ENCODE measurements at places on chromosomes 1 and 21.

GRCh38 chr1:64872067-64872466 lies 94.3 kb downstream of the JAK1 start:
- DNase-seq: no peak

DNA sequence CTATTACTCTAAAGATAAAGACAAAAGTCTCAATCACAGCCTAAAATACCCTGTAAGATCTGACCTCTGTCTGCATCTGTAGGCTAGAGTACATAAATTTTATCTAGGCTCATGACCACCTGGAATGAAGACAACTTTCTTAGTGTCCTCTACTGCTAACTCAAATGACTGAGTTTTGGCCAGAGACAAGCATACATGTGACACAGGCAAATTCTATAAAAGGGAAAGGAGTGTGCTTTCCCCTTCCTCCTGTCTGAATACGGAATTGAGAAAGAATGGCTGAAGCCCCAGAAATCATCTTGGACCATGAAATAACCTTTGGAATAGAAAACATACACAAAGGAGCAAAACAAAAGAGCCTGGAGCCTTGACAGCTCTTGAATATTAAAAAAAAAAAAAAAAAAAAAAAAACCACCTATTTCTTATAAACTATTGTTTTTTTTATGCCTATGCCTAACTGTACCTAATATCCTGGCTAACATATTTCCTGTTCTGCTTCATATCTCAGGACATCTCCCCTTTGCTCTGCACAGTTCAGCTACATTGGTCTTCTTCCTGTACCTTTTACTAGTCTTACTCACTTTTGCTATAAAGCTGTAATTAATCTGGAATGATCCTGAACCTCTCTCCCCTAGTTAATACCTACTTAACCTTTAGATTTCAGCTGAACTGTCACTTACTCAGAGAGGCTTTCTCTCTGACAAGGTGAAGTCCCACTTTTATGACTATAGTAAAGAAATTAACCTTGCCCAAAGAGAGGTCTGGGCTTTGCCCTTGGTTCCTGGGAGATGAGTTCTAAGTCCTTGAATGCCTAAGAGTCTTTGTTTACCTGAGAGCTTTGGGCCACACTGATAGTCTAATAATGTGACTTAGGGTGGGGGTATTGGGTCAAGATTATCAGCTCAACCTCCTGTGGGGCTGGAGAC lies 16.1 kb downstream of the UCHL5 start:
- DNase-seq: no peak

GRCh38 chr1:210882414-210883221 lies 251.3 kb downstream of the KCNH1 start:
- DNase-seq: no peak

DNA sequence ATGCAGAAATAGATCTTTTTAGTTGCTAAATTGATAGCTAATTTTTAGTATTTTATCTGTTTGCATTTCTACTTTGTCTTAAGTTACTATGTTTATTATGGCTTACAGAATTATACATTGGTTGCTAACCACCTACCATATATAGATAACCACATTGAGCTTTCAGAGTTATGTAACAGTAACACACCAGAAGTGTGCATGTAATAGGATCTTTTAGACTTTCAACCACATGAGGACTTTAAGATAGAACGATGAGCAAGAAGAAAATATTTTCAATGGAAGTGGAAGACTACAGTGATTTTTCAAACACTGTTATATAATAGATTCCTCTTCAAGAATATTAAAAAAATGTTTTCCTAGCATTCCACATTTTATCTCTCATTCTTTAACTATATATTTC lies 28.8 kb downstream of the TOR1AIP1 start:
- no peak for DNase-seq

GRCh38 chr1:45490121-45490625 lies 790 bp downstream of the TESK2 start:
- DNase-seq: peak; percentile 51

GRCh38 chr21:29696937-29697336 lies 242.9 kb downstream of the GRIK1 start:
- DNase-seq: no peak

DNA sequence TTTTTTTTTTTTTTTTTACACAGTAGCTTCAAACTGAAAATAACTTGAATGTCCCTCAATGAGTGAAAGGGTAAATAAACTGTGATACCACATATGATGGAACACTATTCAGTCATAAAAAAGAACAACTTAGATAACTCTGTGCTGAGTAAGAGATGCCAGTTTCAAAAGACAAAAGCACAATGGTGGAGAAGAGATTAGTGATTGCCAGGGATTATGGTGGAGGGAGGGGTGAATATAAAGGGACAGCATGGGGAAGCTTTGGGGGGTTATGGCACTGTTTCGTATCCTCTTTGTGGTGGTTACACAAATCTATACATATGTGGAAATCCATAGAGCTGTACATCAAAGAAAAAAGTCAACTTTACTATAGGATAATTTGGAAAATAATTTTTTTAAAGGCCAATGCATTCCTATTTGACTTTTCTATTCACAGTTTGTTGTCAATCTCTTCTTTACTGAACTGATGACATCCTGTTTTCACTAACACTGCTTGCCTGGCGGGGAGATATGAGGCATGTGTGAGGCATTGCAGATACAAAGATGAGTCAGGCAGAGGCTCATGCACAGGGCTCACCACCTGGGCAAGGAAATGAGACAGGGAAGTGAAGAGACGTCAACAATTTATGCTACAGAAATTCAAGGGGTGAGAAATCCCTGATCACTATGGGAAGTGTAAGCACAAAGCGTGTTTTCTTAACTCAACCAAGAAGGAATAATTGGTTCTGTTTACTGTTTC lies 302.7 kb downstream of the DUSP10 start:
- no peak for DNase-seq

GRCh38 chr1:227043755-227044154 lies 103.7 kb downstream of the COQ8A start:
- peak; percentile 3 for DNase-seq

GRCh38 chr1:165543532-165544438 lies at the start of gene LRRC52:
Gene LRRC52, plus strand, starts transcription at chr1:165544000. Its CDS starts 297 bp downstream, at chr1:165544297.
- DNase-seq: no peak

DNA sequence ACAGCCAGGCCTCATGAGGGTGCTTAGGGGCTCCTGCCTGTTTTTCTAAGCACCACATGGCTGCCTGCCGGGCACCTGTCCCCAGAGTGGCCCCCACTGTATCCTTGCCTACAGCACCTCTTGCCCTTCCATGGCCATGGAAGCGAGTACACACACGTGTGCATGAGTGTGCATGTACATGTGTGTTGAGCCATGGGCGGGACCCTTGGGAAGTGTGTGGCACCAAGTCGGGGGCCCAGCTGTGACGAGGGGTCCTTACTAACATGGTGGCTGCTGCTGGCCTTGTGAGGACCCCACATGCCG lies 25.8 kb downstream of the KRTAP10-1 start:
- DNase-seq: no peak

DNA sequence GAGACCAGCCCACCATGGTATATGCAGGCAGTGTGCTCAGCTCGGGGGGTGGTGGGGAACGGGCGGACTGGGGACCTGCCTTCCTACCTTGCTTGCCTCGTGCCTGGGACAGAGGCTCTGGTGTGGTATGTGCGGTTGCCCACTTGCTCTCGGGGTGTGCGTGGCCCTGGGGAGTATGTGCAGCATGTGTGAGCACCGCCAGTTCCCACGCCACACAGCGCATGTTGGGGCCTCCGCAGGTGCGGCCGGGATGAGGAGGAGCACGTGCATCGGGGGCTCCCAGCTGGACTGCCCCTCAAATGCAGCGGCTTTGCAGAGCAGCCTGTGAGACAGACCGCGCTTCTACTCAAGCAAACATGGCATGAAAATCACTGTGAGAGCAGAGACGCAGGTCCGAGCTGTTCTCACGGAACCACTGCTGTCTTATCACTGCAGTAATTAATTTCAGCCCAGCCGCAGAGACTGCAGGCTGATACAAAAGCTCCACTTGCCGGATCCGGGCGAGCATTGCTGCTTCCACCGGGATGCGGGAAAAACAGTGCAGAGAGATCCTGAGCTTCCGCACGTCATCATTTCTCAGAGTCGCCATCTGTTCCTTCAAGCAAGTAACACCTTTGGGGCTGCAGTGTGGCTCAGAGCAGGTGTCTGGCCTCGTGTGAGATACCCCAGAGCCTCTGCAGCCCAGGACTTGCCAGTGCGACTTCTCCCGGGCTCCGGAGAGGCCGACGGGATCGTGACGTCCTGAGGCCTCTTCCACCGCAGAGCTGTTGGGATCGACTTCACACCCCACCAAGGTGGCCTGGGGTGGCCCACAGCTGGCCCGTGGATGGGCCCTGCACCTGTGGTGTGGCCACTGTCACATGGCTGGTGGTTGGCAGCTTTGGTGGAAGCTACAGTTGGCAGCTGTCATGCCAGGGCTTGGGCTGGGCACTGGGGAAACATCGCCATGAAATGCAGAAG lies 92.6 kb upstream of the ACTRT2 start:
- DNase-seq: no peak

DNA sequence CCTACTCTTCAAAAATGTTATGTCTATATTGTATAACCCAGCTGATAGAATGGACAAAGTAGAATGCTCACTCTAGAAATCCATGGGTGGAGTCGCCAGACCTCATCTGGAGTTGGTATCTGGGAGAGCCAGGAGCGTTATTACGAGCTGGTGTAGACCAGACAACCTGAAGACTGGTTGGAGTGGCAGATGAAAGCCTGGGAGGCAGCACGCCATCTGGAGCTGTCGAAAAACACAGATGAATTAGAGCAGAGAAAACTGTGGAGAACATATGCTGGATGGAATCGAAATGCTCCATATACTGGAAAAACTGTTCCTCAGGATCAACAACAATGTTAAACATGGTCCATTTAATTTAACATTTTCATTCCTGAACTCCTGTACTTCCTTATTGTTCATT lies 333.6 kb downstream of the KCTD3 start:
- DNase-seq: no peak

DNA sequence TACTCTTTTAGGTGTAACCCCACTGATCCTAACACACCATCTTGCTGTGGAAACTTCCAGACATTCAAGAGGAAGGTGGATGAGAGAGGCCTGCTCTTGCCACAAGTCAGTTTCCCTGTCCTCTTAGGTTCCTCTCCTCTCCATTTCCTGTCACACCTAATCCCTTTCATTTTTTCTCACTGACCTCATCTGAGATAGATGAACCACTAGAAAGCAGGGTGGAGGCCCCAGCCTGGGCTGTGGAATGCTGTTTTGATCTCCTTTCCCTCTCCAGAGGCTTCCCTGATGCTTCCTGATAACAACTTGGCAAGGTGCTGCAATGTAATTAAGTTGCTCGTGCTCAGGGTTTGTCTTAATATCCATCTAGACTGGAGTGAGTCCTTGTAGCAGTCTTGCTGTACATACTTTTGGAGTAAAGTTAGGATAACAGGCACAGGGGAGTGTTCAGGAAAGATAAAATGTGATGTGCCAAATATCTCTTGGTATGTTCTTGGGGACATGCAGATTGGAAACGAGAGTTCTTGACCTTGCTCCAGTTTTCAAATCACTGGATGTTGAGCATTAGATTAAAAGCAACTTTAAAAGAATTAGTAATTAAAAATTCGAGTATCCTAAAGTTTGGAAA lies 11.2 kb downstream of the LRRC42 start:
- peak; percentile 47 for DNase-seq

GRCh38 chr1:22829309-22829989 lies 118.8 kb downstream of the EPHB2 start:
- no peak for DNase-seq

- no peak for DNase-seq
Observed at GRCh38 chr21:42421018-42421793, 17.5 kb downstream of the UBASH3A start.

GRCh38 chr1:201885531-201886075 lies 3.1 kb upstream of the SHISA4 start:
- DNase-seq: peak; percentile 81

GRCh38 chr21:34807146-34807880 lies 138.5 kb downstream of the CLIC6 start:
- DNase-seq: peak; percentile 82

DNA sequence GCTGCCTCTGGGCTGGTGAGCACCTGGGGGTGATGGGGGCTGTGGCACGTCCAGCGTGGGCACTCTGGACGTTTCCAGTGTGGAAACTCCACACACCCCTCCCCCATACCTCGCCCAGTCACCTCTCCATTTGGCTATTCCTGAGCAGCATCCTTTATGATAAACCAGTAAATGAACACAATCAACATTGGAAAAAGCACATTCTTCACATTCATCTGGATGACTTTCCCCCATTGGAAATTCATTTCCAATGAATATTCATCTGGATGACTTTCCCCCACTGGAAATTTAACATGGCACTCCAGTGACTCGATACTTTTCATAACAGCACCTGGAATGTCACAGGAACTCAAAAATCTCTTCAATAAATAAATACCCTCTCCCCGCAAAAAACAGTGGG lies 104.8 kb upstream of the KRTAP19-8 start:
- no peak for DNase-seq

DNA sequence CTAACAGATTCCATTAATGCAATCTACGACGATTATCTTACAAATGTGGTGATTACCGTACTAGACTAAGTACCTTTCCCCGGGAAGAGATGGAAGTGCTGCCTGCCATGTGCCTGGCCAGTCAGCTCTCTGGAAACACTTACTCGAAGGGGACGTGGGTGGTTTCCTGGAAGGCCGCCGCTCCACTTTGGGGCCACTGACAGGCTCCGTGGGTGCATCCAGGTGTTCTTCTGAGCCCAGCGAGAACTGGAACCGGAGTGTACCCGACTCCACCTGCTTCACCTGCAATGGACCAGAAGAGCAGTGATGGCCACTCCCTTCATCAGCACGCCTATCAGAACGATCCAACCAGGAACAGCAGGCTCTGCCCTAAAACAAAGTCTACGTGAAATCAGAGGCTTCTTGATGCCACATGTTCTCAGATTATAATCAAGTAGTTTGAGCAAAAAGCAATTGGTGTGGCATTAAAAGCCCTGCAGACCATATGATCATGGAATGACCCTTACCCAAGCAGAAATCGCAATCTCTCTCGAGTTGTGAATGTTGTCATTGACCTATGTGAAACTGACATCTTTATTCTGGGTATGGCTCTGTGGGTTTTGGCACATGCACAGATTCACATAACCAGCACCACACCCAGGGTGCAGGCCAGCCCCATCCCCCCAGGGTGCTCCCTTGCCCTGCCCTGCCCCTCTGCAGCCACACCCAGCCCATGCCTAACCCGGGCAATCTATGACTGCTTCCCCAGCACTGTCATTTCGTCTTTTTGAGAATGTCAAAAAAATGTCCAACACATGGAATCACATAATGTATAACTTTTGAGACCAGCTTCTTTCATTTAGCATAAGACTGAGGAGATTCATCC lies 64.5 kb downstream of the NPHP4 start:
- no peak for DNase-seq

GRCh38 chr1:168531615-168532345 lies 12.0 kb downstream of the XCL2 start:
- DNase-seq: no peak

GRCh38 chr1:89670163-89670562 lies 37.2 kb downstream of the LRRC8C start:
- DNase-seq: no peak

Data from hepatic stellate cell (primary cell).